Stimulated activated CD4-positive, alpha-beta T cell treated with anti-CD3 and anti-CD28 coated beads, TNF-alpha, amount 100 ng/mL, for 24 hours (primary cell): ENCODE measurements at places on chromosomes 1 and 21.
A peak's percentile ranks its signal among the peaks of the same experiment; 100 is the strongest.

DNA sequence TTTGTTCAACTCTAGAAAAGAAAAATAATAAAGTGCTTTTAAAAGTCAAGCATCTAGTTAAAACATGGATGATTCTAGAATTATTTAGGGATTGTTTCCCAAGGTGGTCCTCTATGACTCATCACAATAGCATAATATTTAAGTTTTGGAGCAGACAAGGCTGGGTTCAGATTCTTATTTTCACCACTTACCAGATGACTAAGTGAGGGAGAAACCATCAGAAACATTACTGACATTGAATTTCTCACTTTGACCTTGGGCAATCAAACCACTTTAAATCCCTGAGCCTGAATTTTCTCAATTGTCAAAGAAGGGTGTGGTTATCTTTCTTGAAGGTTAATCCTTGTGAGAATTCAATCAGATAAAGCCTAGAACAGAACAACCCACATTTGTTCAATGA, 102.5 kb upstream of the PTGFR start:
- no peak for DNase-seq

GRCh38 chr1:243621973-243622372, 228.1 kb downstream of the AKT3 start:
- no peak for DNase-seq

DNA sequence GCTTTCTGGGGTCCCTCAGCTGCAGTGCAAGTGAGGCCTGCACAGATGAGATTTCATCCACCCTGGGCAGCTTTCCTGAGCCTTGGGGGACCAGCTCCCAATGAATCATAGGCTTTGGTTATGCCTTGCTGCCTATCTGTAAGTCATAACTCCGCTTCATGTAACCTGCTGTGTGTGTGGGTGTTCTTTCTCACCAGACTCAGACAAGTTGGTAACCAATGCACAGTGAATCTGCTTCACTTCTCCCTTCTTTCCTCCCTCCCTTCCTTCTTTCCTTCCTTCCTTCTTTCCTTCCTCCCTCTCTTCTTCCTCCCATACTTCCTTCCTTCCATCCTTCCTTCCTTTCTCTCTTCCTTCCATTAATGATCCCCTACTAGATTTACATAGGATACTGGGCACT, 34.4 kb upstream of the PSMB2 start:
- no peak for DNase-seq

GRCh38 chr1:168344517-168344916, 63.8 kb downstream of the TBX19 start:
- DNase-seq, result no peak

- no peak for DNase-seq
Observed at GRCh38 chr1:169594391-169594790, 8.1 kb upstream of the F5 start.

DNA sequence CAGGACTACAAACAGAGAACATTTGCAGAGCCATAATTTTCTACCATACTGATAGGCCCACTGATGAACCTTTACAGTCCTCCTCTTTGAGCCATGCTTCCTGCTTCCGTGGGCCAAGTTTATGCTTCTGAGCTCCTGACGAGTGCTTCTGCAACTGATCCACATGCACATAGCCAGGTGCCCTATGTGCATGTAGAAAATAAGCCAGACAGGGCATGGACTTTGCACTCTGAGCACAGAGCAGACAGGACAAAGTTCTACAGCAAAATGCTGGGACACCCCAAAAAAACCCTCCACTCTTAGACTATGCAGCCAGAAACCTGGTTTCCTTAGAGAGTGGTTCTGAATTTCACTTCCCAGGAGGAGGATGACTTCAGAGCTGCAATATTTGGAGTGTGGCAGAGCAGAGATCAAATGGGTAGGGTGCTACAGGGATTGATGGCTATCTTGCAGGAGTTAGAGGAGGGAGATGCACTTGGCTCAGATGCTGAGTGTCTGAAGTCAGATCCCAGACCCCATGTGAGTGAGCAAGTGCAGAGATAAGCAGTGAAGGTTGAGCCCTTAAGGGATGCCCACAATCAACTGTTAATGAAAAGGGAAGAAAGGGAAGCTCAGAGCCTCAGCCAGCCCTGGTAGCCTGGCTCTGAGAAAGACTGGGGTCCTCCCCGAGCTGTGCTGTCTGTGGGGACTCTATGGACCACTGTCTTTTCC, 230.9 kb downstream of the DUSP10 start:
- no peak for DNase-seq

DNA sequence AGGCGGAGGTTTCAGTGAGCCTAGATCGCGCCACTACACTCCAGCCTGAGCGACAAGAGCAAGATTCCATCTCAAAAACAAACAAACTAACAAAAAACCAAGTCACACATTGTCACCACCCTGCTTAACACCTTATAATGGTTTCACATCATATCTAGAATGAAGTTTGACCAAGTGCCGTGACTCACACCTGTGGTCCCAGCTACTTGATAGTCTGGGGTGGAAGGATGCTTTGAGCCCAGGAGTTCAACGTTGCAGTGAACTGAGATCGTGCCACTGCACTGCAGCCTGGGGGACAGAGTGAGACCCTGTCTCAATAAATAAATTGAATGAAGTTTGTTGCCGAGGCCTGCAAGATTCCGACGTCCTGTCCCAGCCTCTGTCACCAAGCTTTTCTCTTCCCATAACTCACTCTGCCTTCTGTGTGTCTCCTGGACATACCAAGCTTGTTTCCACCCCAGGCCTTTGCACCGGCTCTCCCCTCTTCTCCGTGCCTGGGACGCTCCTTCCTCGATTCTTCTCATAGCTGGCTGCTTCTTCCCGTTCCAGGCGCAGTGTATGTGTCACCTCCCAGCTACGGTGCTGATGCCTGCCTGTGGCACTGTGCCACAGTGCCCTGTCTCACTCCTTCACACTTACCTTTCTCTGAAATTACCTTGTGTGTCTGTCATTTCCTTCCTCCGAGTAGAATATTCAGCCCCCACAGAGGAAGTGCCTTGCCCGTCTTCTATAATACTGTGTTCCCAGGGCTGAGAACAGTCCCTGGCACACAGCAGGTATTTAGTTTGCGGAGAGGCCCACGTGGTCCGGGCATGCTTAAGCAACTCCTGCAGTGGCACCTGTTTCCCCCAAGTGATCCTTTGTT, 3.8 kb upstream of the SELENON start:
- DNase-seq, result no peak

DNA sequence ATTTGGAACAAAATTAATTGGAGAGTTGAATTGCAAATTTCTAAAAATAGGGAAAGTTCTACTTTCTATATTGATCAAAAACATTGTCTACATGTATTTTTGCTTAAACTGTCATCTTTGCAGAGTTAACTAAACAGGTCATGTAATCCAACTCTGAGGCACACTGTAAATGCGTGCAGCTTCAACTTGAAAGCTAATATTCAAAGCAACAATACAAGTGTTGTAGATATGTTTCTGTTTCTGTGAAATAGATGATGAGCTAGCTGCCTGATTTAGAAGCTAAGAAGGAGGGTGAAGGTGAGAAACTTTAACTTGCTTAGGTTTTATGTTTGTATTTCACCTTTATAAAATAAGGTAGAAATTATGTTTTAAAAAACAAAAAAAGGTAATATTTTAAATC, 77.2 kb downstream of the IVNS1ABP start:
- DNase-seq, result no peak

DNA sequence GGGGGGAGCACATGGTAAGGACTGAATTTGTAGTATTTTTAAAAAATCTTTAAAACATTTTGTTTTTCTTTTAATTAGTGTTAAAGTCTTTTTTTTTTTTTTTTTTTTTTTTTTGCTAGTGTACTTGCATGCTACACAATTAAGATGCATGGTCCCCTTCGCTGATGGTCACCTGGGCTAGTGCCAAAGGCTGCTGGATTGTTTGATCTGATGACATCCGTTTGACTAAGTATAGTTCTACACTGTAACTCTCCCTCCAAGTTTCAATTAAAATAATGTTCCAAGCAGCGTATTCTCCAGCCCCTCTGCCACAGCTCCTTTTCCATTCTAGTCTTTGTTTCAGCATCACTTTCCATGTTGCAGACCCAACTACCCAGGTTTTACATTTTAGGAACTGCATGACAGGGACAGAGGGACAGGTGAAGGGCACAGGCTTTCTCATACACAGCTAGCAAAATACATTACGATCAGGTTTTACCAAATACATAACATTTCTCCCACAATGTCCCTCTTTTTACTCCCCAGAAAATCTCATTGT, 852 bp upstream of the RAVER2 start:
- no peak for DNase-seq

DNA sequence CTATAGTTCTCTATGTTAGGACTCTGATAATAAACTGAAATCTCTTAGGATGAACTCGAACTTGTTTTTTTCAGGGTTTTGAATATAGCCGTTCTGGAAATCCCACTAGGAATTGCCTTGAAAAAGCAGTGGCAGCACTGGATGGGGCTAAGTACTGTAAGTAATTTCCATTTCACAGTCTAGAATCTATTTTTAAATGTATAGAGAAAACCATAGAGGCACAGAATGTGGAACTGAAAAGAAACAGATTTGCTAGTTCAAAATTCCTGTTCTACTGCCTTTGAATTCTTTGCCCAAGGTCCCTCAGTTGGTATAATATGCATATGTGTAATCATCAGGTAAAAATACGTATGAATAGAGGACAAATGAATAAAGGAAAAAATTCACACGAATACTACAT, 4.8 kb downstream of the CTH start:
- no peak for DNase-seq

DNA sequence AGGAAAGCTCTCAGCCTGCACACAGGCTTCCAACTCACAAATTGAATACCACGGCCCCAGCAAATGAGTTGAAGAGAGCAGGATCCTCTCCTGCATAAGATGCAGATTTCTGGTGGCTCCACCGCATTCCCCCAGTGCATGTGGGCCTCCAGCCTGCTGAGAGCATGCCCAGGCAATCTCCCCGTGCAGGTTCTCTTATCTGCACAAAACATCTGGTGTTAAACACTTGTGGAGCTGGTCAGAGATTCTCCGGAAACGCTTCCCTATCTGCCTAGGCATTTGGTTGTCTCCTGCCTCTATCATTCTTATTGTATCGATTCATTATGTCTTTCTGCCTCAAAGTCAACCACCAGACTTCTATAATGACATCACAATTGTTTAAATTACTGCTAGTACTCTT, 1349.0 kb upstream of the B3GALT2 start:
- DNase-seq, result no peak

GRCh38 chr21:16363518-16363917, 633.7 kb downstream of the USP25 start:
- no peak for DNase-seq

- no peak for DNase-seq
Observed at GRCh38 chr1:15849775-15850324, 2.3 kb downstream of the SPEN start.

DNA sequence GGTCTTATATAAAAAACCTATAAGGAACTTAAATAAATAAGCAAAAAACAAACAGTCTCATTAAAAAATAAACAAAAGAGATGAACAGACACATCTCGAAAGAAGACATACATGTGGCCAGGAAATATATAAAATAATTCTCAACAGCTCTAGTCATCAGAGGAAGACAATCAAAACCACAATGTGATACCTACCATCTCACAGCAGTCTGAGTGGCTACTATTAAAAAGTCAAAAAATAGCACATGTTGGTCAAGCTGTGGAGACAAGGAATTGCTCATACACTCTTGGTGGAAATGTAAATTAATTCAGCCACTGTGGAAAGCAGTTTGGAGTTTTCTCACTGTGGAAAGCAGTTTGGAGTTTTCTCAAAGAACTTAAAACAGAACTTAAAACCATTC, 100.3 kb upstream of the ADAMTS5 start:
- no peak for DNase-seq

GRCh38 chr1:227572752-227573151, 9.4 kb downstream of the ZNF678 start:
- no peak for DNase-seq

DNA sequence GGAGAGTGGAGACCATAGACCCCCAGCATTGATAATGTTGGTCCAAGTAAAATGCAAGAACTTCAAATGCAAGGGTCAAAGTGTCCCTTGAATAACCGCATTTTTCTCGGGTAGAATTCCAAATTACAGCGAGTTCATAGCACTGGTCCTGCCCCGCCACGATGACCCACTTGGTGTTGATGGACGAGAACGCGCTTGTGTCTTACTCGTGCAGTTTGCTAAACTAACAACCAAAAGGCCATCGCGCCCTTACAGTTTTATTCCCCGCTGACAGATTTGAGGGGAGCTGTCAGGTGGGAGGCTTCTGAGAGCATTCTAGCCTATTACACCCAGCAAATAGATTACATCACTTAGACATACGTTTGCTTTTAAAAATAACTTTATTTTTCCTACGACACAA, 17.3 kb upstream of the TSPEAR start:
- no peak for DNase-seq

- DNase-seq, result peak; percentile 74
Observed at GRCh38 chr1:76074321-76075187, at the start of gene ST6GALNAC3. TSS of gene ST6GALNAC3 (plus strand) at chr1:76074746.

DNA sequence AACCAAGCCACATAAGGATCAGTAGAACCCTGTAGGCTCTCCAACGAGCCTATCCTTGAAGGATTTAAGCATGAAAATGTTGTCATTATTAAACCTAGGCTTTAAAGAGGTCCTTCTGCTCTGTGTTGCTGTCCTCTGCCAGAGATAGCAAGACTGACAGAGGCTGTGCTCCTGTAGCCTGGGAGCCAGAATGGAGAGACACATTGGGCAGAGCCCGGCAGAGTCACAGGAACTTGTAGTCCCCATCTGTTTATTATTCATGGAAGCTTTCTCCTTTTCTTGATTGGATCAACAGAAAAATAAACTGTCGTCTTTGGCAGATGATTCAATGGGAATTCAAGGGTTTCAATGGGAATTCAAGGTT, 19.2 kb upstream of the SLAMF1 start:
- DNase-seq, result no peak

DNA sequence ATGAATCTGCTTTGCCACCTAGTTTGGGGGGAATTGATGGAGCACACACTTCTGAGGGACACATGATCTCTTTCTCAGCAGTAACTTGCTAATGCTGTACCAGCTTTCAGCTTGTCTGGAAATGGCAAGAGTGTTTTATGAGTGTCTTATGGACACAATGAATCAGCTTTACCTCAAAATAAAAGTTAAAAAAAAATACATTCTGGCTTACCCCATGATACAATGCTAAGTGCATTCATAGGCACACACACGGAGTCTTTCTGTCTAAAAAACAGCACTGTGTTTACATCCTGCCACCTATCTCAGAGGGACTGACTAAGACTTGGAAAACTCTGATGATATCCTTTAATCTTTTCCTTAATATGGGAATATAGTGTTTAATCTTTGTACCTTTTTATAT, 455.5 kb upstream of the ADAMTS5 start:
- DNase-seq, result no peak

GRCh38 chr1:201507360-201507675, 395 bp upstream of the CSRP1 start:
- no peak for DNase-seq

DNA sequence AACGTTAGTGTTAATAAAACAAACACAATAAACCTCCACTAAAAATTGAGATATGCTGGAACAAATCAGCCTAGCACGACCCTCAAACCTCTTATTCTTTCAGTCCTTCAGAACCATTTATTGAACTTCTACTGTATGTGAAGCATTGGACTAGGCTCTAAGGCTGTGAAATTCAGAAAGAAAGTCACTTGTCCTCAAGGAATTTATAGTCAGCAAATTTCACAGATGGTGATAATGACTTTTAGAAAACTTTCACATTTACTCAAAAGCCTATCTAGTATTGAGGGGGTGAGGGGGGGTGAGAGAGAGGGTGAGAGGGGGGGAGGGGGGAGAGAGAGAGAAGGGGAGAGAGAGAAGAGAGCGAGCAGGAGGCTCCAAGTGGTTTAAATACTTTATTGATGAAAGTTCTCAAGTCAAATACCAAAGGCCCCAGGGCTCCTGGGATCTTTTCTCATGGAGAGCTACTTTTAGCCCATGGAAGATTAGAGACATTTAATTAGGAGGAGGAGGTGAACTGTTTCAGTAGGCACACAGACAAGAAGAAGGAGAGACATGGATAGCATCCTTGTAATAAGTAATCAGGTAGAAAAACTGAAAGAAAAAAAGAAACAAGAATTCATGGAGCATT, 66.3 kb upstream of the SSX2IP start:
- no peak for DNase-seq
